ENCODE measurements at places on chromosomes 3 and 15. TPM values are rescaled to one million over a fixed set of nuclear protein-coding genes. Genes with fewer than 3 reads are reported as not detected.

Gene NSUN3
- total RNA-seq: 13.4 TPM

Gene CCR8
- total RNA-seq: not detected

Gene DNAH12
- total RNA-seq: under 0.01 TPM

Gene CCDC39
- total RNA-seq: under 0.01 TPM

Gene TF
- 0.33 TPM for total RNA-seq

Gene FBXW12
- not detected for total RNA-seq

Gene CLDN11
- total RNA-seq: 131 TPM

Gene COL6A6
- 0.83 TPM for total RNA-seq

Gene SGO1
- 0.26 TPM for total RNA-seq

Gene GPR15
- total RNA-seq: not detected
